ENCODE measurements at places on chromosomes 6 and 20.
A peak's percentile ranks its signal among the peaks of the same experiment; 100 is the strongest.

- DNase-seq = no peak
Measured at GRCh38 chr20:51625105-51625504, 82.6 kb upstream of the NFATC2 start.

GRCh38 chr20:64090165-64090564 lies 6.0 kb upstream of the LKAAEAR1 start:
- DNase-seq = no peak

GRCh38 chr6:152188011-152188410 lies 380.5 kb downstream of the ESR1 start:
- no peak for DNase-seq

DNA sequence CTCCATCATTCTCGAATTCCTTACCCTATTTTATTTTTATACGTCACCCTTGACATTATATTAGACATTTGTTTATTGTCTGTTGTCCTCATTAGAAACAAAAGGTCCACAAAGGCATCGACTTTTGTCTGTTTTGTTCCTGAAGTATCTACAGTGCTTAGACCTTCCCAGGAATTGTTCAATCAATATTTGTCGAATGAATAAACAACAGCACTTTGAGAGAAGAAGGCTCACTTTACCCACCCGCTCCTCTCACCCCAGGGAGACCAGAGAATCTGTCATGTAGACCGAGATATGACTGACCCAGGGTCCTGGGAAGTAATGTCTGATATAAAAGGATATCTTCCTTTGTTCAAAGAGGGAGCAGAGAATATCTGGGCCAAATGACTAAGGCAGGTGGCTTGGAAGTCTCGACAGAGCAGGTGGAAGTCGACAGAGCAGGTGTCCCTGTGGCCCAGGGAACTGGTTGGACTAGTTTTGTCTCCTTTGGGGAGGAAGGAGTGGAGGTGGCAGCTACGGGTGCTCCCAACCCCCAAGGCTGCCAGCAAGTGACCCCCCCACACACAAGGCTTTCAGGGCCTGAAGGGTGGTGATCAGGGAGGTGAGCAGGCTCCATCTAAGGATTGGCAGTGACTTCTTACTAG lies 14.8 kb upstream of the CHMP4B start:
- no peak for DNase-seq

DNA sequence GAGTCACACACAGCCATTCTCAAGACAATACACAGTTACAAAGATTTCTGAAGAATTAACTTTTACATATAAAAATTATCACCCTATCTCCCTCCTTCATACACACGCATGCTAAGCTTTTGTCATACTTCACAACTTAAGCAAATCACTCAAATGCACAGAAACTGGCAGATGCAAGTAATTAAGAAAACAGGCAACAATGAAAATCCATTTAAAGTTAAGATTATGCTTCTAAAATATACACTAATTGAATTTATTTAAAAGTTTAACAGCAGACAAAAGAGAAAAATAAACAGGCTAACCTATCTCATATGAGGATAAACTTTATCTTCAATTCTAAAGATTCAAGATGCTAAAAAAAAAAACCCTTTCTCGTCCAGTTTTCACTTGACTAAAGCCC lies 68.4 kb downstream of the DST start:
- DNase-seq = no peak

- peak; percentile 80 for DNase-seq
Measured at GRCh38 chr6:5143634-5144311, 58.6 kb downstream of the PPP1R3G start.

GRCh38 chr6:54040545-54040944 lies 70.7 kb upstream of the MLIP start:
- no peak for DNase-seq

DNA sequence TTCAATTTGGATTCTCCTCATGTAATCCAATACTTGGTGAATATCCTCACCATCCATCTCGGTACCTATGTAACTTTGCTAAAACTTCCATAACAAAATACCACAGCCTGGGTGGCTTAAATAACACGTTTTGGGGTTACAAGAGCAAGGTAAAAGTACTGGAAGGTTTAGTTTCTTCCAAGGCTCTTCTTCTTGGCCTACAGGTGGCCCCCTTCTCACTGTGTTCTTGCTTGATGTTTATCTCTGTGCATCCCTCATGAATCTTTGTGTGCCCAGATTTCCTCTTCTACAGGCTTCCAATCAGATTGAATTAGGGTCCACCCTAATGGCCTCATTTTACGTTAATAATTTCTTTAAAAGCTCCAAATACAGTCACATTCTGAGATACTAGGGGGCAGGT lies 163.3 kb upstream of the HCRTR2 start:
- DNase-seq = no peak

GRCh38 chr6:47047097-47047478 lies 5.0 kb upstream of the ADGRF1 start:
- no peak for DNase-seq

GRCh38 chr6:168370310-168370991 lies 50.9 kb upstream of the DACT2 start:
- DNase-seq = peak; percentile 40

GRCh38 chr6:116173928-116174327 lies 48.0 kb upstream of the COL10A1 start:
- no peak for DNase-seq

DNA sequence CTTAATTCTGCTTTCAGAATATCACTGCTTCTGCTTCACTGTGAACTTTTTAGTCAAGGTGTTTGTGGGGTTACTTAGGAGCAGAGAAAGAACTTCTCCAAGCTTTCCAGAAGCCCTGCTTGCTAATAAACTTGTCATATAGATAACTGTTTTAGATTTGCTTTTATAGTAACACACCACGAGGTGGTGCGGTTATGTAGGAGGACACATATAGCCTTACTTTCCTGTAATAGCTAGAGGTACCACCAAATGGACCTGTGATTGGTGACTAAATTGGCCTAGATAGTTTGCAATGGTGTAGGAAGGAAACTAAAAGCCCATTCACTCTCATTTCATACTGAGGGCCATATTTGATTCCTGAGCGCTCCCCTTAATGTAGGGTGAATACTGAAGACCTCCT lies 52.3 kb upstream of the BCLAF1 start:
- no peak for DNase-seq

DNA sequence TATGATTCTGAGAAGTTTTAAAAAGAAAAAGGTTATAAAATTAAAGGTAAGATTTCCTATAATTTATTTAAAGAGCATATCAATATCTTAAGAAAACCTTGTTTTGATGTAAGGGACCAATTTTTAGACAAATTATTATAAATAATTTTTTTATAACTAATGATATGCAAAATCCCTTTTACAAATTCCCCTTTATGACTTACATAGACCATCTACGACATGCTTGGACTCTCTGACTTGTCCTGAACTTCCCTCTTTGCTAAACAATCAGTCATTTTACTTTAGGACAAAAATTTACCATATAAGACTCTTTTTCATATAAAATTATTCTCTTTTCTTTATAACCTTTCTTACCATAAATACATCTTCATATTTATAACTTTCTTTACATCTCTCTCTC lies 15.3 kb upstream of the ANGPT4 start:
- no peak for DNase-seq

GRCh38 chr20:706366-706885 lies 30.8 kb upstream of the SCRT2 start:
- DNase-seq = no peak

GRCh38 chr6:56794421-56794820 lies 151.7 kb upstream of the DST start:
- DNase-seq = no peak

DNA sequence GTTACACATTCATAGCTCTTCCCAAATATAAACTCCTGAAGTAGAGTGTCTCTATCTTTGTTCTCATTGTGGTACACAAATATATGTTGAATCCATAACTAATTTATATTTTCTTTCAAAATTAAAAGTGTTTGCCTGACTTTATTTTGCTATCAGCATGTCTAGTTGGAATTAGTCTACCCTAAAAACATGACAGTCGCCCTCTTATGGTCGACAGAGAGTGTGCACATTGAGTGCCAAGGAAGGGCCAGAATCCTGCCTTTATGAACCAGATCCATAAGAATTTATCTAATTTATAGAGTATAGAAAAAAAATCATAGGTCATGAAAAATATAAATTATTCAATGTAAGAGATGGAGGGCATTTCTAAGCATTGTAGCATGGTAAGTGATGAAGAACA lies 12.3 kb upstream of the DEFB112 start:
- no peak for DNase-seq

- peak; percentile 24 for DNase-seq
Measured at GRCh38 chr6:37985355-37985754, 165.8 kb downstream of the ZFAND3 start.

DNA sequence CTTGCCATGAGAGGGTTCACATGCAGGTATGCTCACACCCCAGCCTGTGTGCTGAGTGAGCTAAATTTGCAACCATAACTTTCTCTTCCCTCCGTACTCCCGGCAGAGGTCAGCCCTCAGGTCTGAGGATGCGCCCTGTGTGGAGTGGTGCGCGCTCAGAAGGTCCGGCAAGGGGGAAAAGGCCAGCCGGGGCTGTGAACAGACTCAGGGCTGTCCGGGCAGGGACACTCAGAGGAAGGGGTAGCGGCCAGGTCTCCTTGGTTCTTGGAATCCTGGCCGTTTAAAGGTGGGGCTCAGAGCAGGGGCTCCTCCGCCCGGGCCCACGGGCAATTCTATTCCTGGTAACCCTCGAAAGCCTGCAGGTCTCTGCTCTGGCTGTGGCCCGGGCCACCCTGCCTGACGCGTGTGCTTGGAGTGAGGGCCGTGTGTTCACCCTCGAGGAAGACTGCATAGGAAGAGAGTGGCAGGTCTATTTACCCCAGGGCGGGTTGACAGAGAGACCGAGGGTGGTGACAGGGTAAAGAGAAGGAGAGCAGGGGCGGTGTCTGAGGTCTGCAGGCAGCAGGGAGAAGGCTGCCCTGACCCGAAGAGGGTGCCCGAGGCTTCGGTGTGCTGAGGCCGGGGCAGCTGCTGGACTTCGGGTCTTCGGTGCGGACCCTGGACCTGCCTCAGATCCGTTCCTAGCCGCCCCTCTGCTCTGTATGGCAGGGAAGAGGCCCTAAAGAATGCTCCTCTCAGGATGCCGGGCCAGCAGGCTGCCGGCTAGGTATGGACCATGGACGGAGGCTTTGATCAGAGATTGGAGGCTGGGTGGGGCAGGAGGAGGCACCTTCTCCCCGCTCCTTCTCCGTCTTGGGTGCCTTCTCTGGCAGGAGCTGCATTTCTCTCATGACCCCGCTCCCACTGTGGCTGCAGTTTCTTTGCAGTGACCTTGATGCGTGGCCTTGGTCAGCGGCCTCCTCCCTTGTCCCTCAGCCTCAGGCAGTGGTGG lies 131.1 kb upstream of the ARMC2 start:
- no peak for DNase-seq

GRCh38 chr6:47000842-47001241 lies 41.3 kb downstream of the ADGRF1 start:
- DNase-seq = no peak

- DNase-seq = no peak
Measured at GRCh38 chr6:38131527-38131965, 312.0 kb downstream of the ZFAND3 start.

GRCh38 chr20:58144096-58144495 lies 84.4 kb downstream of the ANKRD60 start:
- no peak for DNase-seq

DNA sequence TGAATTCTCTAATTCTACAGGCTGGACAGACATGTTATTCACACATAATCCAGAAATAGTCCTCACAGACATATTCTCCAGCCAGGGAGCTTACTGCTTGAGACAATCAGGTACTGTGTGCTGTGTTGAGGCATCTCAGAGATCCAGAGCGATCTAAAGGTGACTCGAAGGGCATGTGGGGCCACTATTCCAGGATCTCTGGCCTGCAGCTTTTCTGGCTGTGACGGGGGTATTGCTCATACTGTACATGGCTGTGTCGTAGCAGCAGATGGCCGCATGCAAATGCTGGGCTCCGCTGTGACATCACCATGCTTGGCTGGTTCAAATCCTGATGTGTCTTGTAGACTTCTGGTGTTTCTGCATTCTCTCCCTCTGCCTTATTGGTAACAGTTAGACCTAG lies 37.8 kb downstream of the CD109 start:
- DNase-seq = no peak

DNA sequence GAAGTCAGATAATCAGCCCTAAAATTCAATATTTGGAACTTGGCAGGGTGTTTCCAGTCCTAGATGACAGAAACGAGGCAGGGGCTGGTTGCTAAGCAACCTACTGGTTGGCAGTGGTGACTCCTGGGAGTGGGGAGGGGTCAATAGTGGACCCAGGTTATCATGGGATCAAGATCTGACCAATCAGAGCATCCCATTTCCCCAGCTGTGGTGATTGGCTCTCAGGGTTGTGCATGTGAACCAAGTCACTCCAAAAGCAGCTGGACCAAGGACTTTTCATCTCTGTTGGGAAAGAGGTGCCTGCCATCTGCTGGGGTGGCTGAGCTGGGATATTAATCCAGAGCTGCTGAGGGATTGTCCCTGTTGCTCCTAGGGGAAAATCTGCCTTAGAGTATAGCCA lies 253.4 kb downstream of the PREX1 start:
- no peak for DNase-seq

GRCh38 chr6:6635291-6635690 lies 46.8 kb downstream of the LY86 start:
- no peak for DNase-seq

DNA sequence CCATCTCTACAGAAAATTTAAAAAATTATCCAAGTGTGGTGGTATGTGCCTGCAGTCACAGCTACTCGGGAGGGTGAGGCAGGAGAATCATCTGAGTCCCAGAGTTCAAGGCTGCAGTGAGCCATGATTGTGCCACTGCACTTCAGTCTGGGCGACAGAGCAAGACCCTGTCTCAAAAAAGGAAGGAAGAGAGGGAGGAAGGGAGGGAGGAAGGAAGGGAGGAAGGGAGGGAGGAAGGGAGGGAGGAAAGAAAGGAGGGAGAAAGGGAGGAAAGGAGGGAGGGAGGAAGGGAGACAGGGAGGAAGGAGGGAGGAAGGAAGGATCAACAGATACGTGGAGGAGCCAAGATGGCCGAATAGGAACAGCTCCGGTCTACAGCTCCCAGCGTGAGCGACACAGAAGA lies 90.1 kb downstream of the ZNF217 start:
- no peak for DNase-seq

DNA sequence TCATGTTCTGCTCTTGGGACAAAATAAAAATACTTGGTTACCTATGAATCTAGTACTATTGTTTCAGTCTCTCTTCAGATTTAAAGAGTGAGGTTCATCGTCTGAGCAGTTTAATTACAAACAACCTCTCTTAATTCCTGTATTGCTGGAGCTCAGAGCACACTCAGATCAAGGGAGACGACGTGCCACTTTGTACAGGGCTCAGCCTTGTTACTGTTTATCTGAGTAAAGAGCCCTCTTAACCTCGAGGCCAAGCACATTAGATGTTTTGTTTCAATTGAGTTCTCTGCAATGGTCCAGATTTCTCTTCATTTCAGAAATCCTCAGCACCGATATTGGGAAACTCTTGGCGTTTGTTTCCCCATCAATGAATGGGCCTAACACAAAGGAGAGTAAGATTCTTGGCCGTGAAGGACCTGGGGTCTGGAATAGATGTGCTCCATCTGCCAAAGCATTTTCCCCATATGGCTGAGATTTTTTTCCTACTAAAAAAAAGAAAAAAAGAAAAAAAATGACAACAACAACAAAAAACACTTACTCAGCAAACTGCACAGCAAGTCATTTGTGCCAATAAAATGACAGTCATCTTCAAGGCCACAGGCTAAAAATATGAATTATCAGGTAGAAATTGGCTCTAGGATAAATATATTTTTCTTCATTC lies 82.6 kb upstream of the CCN6 start:
- no peak for DNase-seq

- DNase-seq = no peak
Measured at GRCh38 chr6:108746366-108746765, 101.9 kb upstream of the ARMC2 start.

- no peak for DNase-seq
Measured at GRCh38 chr6:85185977-85186376, 263.9 kb upstream of the NT5E start.

- no peak for DNase-seq
Measured at GRCh38 chr20:5153612-5154542, 27.1 kb downstream of the CDS2 start.
